Umbilical cord (tissue), 2 donors: ENCODE measurements at places on chromosomes 11 and 22.

- peak; percentile 41 for DNase-seq
Observed at GRCh38 chr22:26461188-26461810, 22.3 kb downstream of the HPS4 start.

GRCh38 chr11:63915961-63916836 lies 765 bp downstream of the RCOR2 start:
- DNase-seq, result peak; percentile 50

DNA sequence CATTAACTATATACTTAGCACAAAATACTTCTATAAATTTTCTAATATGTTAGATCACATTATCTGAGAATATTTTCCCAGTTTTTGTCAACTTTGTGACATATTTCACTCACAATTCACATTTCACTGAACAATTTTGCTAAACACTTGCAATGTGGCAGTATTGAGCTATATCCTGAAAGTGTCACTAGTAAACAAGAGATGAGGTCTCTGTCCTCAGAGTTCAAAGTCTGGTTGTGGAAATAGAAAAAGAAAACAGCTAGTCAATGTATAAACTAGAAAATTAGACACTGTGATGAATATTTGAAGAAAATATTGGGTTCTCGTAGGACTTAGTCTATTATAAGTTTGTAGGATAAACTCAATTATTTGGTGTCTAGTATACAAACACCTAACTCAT lies 87.4 kb upstream of the CHORDC1 start:
- peak; percentile 24 for DNase-seq

GRCh38 chr11:129320494-129320893 lies 55.2 kb upstream of the BARX2 start:
- no peak for DNase-seq

GRCh38 chr11:10540546-10540914 lies 457 bp downstream of the RNF141 start:
- DNase-seq, result no peak

DNA sequence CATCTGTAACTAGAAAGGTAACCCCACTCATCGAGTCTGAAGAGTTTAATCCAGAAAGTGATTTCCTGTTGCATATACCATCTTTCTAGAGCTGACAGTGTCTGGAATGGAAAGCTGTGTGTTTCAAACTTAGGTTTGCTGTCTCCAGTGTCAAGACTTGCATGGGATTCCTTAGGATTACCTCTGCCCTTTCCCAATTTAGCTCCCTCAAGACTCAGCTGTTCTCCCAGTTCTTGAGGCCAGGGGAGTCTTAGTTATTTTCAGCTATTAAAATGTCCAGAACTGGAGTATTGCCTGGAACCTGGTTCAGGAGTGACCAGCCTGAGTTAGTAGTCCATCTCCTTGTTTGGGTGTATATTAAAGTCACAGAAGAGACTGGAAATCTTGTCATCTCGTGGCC lies 25.0 kb upstream of the LDHA start:
- no peak for DNase-seq

DNA sequence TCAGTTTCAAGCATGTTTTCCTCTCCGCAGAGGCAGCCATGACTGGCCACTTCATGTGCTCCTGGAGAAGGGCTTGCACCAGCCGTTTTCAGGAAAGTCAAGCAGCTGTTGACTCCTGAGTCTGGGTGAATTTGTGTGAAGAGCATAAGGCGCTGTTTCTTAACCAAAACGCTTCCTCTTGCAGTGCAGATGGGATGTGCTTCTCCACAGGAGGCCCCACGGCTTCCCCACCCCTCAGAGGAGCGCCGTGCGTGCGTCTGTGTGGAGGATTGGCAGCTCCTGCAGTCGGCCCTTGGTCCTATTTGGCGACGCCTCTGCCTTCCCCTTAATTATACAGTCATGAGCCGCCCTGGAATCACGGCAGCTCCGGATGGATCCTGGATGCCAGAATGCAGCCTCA lies 54.1 kb upstream of the B3GAT1 start:
- no peak for DNase-seq

GRCh38 chr11:69099180-69099579 lies 50.4 kb downstream of the TPCN2 start:
- no peak for DNase-seq

GRCh38 chr22:49536571-49537131 lies 291.0 kb downstream of the BRD1 start:
- DNase-seq, result peak; percentile 30

- no peak for DNase-seq
Observed at GRCh38 chr22:39341179-39341578, 8.6 kb upstream of the SYNGR1 start.

GRCh38 chr11:33437529-33437928 lies 180.3 kb downstream of the HIPK3 start:
- no peak for DNase-seq

DNA sequence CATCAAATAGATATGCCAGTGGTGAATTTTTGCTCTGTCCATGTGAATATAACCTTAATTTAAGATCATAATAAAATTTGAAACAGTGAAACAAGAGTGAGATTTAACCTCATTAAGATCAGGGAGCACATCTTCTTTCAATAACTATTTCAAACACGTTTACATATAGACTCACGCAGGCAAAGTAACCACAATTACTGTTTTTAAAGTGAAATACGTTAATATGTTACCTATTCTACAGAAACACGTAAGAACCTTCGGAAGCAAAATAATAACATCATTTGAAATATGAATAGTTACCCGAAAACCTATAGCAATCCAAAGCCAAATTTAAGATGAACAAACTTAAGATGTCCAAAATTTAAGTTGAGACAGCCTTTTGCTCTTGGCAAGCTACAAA lies 136.2 kb upstream of the ZC3H12C start:
- no peak for DNase-seq

- peak; percentile 84 for DNase-seq
Observed at GRCh38 chr11:72831521-72832300, 17.5 kb downstream of the ATG16L2 start.

DNA sequence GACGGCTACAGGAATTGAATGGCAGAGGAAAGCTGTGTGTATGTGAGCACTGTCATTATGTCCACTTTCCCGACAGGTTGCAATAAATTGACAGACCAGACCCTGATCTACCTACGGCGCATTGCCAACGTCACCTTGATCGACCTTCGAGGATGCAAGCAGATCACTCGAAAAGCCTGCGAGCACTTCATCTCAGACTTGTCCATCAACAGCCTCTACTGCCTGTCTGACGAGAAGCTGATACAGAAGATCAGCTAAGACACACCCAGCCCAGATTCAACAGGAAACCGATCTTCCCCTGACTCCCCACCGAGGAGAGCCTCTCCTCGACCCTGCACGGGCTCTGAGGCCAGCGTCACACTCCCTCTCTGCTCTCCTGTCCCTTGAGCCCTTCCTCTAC lies 11.5 kb upstream of the GRK2 start:
- DNase-seq, result no peak
